ENCODE measurements at places on chromosomes 16 and 17. TPM values are rescaled to one million over a fixed set of nuclear protein-coding genes. Genes with fewer than 3 reads are reported as not detected.

GRCh38 chr17:42132941-42133340 lies 10.3 kb downstream of the HSPB9 start:
- no peak for DNase-seq

DNA sequence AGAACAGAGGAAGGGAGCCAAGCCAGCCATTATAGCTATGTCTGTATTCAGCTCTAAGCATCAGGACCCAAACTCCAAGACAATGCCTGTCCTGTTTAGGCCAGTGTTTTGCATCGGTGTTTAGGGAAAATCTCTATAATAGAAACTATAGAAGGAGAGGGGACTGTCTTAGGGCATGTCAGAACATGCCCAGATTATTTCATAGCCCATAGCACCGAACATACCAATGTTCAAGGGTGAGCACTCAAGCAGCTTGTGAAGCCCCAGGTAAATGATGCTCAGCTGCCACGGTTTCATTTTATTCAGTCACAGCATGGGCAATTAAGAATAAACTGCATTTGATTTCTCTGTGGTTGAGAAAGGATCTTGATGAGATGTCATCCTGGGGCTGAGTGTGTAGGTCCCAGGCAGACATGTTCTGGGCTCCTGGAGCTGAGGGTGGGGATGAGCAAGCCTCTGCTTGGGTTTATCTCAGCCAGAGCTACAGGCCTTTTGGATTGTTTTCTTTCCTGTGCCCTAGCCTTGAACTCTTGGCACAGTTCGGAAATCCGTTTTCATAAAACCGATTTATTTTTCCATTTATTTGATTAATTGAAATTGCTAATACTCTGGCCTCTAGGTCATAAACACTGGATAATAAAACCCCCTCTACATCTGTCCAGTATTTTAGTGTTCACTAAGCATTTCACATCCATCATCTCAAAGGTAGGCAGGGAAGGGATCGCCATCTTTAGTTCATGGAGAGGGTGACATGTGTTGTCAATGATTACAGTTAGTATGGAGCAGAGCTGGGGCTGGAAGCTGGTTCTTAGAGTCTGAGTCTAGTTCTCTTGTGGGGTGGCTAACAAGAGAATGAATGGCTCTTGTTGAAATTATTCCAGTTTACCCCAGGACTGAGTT lies 290.7 kb upstream of the ASIC2 start:
- DNase-seq = no peak

Gene ARL6IP1
- 267 TPM for total RNA-seq

Gene GRIN2A
- total RNA-seq = 0.32 TPM

Data from omental fat pad (tissue), 4 donors.